ENCODE measurements at places on chromosomes 5 and 9. TPM values are rescaled to one million over a fixed set of nuclear protein-coding genes. Genes with fewer than 3 reads are reported as not detected.

The PAEP gene
- total RNA-seq = not detected

The GPR21 gene
- 1.1 TPM for total RNA-seq

The RASGRF2 gene
- 12.0 TPM for total RNA-seq

The SLU7 gene
- 110 TPM for total RNA-seq

The SLC45A2 gene
- total RNA-seq = under 0.01 TPM

The C5 gene
- total RNA-seq = 3.9 TPM

The SARDH gene
- 4.6 TPM for total RNA-seq

The SPATA31D4 gene
- total RNA-seq = not detected

The LRRTM2 gene
- total RNA-seq = 3.5 TPM

All from bronchial smooth muscle cell (primary cell).